ENCODE measurements at places on chromosomes 11 and 22.

DNA sequence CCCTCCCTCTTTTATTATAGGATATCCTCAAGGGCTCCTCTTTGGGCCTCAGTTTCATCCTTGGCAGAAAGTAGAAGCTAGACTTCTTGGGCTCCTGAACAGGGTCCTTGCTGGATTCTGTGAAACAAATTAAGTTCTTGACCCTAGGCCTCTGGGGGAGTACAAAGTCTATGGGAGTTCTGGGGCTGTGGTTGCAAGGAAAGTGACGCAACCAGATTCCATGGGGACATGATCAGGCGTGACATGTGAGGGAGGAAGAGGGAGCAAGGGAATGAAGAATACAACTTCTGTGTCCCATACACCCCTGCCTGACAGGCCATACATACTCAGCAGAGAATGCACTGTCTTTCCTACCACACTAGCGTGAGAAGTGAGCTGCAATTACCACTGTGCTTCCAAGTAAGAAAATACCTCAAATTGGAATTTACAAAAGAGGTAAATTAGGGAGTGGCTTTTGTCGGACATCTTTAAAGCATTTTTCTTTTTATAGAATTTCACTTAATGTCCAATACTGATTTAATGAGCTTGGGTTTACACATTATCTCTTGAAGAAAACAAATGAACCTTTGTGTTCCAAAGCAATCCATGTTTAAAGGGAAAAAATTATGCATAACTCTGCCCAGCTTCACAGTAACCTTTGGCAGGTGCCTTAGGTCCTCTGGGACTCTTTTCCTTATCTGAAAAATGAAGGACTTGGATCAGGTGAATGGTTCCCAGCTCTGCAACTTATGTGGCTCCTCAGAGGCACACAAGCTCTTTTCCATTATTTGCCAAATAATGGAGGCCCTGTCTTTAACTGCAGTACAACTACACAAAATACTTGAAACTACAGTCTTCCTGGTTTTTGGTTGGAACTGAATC, 38.9 kb downstream of the LIMK2 start:
- no peak for DNase-seq

DNA sequence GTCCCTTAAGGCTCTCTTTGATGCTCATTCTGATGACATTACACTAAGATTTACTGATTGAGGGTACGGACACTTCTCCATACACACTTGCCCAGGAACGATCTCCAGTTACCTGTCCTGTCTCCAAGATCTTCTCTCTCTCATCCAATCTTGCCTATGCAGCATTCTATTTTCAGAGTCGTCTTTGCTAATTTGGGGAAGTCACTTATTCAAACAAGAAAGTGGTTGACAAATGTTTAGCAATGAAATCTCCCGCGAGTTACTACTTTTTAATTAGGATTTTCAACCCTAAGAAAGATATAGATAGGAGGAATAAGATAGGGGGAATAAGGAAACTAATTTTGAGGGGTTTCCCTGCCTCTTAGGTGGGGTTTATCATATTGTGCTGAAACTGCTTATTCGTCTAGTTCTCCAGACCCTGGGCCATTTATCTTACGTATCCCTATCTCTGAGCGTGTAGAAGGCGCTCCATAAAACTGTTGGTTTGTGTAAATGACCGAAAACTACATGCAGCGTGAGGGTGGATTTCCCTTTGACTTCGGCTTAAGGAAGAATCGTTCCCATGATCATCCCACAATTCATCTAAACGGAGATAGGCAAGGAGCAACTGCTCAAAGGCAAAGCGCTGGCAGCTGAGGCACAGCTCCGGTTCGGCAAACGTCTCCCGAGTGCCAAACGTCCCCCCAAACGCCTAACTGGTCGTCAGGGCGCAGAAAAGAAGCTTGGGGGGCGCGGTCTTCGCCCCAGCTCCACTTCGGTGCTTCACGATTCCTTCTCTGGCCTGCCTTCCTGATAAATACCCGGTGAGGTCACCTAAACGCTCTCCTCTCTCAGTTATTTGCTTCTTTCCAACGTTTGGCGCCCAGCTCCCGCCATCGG, 804 bp downstream of the APIP start:
- no peak for DNase-seq

- no peak for DNase-seq
Measured at GRCh38 chr22:49426098-49426497, 401.6 kb downstream of the BRD1 start.

- DNase-seq: no peak
Measured at GRCh38 chr11:119447664-119448242, 24.8 kb upstream of the THY1 start.

- DNase-seq: no peak
Measured at GRCh38 chr11:9341638-9342178, 27.3 kb upstream of the TMEM41B start.

- DNase-seq: no peak
Measured at GRCh38 chr11:78310500-78310909, 107.1 kb downstream of the GAB2 start.
